ENCODE measurements at places on chromosomes 5 and 9.
A peak's percentile ranks its signal among the peaks of the same experiment; 100 is the strongest.

- DNase-seq: no peak
These were observed 110.5 kb downstream of the RASGRF2 start for GRCh38 chr5:81070571-81071255.

DNA sequence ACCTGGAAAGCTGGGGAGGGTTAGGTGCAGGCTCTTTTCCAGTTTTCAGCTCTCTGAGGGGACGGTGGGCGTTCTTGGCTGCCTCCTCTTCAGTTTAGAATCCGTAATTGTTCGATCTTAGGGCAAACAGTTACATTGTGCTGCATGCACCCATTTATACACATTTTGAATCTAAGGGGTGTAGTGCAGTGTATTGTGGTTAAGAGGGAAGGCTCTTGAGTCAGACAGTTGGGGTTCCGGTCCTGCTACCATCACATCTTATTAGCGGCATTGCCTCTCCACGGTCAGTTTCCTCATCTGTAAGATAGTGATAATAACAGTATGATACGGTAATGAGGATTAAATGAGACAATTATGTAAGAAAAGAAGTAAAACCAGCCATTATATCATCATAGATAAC is 625 bp downstream of the EXOSC2 start:
- no peak for DNase-seq

- DNase-seq: no peak
These were observed 275.3 kb downstream of the TMEM38B start for GRCh38 chr9:105969636-105970035.

GRCh38 chr9:75639971-75640610 is 250.4 kb upstream of the PCSK5 start:
- DNase-seq: no peak

- DNase-seq: no peak
These were observed 32.8 kb downstream of the CEP72 start for GRCh38 chr5:644971-645370.

- DNase-seq: no peak
These were observed 353.2 kb downstream of the PDE4D start for GRCh38 chr5:59540366-59540765.

GRCh38 chr9:121725008-121725775 is 73.8 kb downstream of the DAB2IP start:
- peak; percentile 99 for DNase-seq

DNA sequence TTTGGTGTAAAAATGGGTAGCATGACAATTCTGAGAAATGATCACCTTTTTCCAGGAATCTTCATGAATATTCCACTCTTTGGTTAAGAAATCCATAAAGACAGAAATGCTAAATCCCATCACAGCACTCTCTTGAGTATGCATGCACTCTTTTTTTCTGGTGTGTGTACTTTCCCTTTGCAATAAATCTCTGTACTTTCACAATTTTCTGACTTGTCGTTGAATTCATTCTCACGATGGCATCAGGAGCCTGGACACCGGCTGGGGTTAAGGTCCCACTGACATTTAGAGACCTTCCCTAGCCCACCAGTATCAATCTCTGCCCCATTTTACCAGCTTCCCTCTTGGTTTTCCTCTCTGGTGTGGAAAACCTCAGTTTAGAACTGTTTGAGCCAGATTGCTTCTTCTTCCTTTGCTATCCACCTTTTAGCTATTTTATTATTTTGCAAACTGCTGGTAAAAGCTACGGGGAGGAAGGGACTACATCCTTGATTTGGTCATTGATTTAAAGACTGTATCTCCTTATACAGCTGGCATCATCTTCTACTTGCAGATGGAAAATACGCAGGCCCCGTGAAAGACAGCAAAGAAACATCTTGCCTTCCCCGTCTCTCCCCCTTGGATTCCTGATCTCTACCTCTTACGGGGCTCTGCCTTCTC is 59.9 kb upstream of the ZFR start:
- no peak for DNase-seq

- no peak for DNase-seq
These were observed 55.0 kb downstream of the ARHGEF37 start for GRCh38 chr5:149636191-149636860.

GRCh38 chr5:174837919-174838902 is 113.8 kb downstream of the MSX2 start:
- DNase-seq: peak; percentile 32

- DNase-seq: no peak
These were observed 54.6 kb upstream of the TCF7 start for GRCh38 chr5:134059758-134060495.

Measured in skeletal muscle cell (primary cell).